ENCODE measurements at places on chromosomes 2 and 18.

DNA sequence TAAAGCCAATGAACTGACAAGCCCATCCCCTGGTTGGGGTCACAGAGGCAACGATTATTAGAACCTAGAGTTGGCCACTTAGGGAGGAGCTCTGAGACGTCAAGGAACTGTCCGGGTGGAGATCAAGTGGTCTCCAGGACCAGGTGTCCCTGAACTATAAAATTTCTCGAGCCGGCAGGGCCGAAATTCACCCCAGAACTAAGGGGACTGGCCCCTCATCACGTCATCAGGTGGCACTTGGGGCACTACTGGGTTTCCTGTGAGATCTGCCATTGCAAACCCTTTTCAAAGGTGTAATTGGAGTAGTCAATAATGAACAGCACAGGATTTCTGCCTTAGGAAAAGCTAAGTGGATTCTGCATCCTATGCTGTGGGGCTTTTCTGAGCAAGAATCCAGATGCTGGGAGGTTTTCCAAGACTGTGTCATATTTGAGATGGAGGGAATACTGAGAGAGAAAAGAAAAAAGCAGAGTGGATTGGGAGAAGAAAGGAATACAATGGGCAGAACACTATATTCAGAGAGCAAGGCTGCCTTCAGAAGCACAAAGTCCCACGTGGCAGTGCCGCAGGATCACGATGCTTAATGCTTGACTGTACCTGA is 113.6 kb downstream of the ALPK2 start:
- no peak for DNase-seq

DNA sequence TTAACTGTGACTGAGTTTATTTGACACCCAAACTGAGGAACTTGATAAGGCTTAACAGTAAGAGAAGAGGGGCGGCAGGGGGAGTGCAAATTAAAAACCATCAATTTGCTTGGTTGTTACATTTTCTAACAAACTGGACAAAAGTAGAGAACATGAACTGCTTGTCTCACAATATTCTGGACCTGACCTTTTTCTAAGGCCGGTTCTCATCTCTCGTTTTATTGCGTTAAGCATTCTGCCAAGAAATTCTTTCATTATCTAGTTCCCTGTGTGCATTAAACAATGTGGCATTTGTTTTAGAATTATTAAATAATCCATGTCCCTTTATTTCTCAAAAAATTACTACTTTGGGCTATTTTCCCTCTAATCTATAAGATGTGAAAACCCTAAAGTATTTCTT is 565.2 kb upstream of the PKDCC start:
- DNase-seq = no peak

DNA sequence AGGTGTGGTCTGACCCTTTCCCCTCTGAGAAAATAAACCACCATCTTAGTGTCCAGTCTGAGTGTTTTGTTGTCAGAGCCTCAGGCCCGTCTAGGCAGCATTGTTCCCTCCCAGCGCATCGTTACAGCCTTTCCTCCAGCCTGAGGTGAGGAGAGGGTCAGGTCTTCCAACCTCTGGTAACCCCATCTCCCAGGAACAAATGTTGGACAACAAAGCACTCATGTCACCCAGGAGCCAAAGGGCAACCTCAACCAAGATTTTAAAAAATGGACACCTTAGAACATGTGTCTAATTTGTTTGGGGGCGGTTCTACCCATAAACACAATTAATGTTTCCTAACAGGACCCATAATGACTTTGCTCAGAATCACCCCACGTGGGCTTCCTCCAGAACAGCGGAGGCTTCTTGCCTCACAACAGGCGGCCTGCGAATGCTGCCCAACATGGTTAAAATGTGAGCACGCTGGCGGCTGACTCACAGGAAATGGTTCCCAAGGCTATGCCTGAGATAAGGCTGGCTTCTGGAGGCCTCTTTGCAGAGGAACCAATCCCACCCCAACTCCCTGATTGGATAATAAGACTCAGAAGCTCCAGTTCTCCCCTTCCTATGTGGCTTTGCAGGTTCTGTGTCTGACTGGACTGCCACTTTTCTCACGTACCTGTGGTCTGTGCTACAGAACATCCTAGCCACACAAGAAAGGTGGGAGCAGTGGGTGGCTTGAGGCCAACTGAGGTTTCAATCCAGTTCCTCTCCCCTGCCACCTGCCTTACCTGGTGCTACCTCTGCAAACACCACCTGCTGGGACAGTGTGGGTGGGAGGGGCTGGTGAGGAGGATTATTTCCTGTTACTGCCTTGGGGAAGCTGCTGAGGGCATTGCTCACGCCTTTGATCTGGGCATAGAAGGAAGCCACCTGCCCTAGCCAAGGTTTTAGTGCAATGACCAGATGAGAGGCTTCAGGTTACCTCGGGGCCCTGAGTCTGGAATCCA is 108.8 kb downstream of the B3GNT2 start:
- DNase-seq = peak; percentile 92

DNA sequence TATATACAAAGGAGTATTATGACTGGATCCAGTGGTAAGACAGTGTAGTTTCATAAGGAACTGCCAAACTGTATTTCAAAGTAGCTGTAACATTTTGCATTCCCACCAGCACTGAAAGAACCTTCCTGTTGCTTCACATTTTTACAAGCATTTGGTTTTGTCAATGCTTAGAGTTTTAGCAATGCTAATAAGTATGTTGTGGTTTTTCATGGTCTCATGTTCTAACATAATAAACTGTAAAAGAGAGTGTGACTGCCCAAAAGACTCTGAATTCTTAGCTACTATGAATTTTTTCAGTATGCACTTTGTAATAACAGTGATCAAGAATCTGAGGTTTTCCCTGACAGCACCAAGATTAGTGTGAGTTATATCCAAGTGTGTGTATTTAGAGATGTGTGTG is 604.2 kb downstream of the XIRP2 start:
- no peak for DNase-seq

GRCh38 chr2:216905649-216906329 is 45.9 kb upstream of the TNP1 start:
- no peak for DNase-seq

DNA sequence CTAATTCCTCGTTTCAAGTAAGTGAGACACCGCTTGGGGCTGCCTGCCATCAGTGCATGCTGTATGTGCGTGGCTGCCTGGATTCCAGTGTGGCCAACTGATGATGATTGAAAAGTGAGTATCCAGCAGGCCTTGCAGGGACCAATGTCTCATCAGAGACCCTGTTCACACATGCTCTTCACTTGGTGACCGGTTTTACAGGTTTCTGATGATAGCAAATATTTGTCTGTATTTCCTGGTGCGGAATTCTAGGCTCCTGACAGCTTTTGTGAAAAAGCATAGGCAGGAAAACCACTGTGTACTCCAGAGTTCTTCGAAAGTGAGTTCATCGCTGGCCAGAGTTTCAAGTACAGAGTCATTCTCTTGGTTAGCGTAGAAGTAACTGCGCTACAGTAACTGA is 13.8 kb upstream of the YWHAQ start:
- no peak for DNase-seq

- DNase-seq = no peak
Measured at GRCh38 chr2:205535001-205535400, 147.3 kb upstream of the NRP2 start.

GRCh38 chr2:216657980-216658379 is 24.8 kb downstream of the IGFBP2 start:
- no peak for DNase-seq

GRCh38 chr2:235054919-235055318 is 103.1 kb downstream of the SH3BP4 start:
- no peak for DNase-seq

GRCh38 chr18:2442726-2443275 is 128.5 kb downstream of the METTL4 start:
- DNase-seq = no peak

DNA sequence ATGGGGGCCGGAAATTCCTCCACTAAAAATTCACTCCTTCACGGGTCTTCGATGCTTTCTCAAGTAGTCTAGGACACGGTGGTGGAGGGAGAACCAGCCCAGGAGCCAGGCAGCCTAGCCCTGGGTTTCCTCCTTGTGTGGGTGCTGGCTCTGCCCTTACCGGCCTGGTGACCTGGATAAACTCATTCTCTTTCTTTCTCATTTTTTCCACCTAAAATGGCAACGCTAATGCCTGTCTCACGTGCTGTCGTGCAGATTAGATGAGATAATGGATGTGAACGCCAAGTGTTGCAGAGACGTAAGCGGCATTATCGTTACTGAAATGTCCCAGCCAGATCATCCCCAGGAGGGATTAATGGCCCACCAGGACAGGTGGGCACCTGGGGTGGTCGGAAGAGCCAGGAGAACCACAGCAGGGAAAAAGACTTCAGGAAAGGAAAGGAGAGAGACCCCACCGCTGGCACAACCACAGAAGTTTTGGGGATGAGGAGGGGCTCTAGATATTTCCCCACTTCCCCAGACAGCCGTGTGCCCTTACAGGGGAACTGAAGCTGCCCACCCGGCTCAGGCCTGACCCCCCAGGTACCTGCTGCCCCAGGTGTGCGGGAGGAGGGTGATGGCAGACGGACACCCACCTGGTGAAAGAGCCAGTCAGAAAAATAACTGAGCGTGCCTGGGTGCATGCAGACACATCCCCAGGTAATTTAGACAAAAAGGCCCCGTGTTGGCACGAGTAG is 100.8 kb upstream of the ASAP2 start:
- DNase-seq = no peak

DNA sequence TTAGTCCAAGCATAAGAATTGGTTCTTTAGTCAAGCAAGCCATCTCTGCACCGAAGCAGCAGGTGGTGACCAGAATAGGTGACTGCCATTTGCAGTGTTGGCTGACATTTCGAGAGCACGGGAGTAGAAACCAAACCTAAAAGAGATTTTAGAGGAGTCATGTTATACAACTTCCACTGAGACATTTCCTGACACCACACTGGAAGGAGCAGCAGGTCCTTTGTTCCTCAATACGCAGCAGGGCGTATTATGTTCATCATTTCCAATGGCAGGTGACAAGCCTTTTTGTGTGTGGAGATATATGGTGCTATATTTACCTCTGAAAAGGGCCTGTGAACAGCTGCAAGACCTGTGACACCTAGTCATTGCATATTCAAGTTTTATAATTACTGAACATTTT is 418.8 kb upstream of the NETO1 start:
- no peak for DNase-seq

- no peak for DNase-seq
Measured at GRCh38 chr2:72895759-72896281, 8.6 kb downstream of the SPR start.

GRCh38 chr2:42844901-42845821 is 52.8 kb upstream of the HAAO start:
- DNase-seq = no peak

- DNase-seq = peak; percentile 5
Measured at GRCh38 chr2:205051417-205051816, 506.1 kb downstream of the PARD3B start.

DNA sequence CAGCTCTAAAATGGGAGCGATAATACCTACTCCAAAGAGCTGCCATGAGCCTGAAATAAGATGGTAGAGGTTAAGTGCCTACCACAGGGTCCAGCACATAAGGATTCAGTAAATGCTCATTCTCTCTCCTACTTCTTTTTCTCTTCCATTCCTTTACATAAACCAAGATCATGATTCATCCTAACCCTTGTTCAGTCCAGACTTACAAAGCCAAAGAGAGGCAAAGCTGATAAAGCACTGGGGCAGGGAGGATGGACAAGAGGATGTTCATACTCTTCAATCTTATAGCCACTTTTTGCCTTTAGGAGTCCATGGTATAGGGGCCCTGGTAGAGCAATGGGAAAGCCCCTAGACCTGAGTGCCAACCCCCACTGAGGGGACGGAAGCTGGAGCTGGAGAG is 75.6 kb upstream of the PKDCC start:
- DNase-seq = no peak

GRCh38 chr2:236971919-236972381 is 113.7 kb upstream of the COPS8 start:
- no peak for DNase-seq

GRCh38 chr18:2502394-2502793 is 68.9 kb downstream of the METTL4 start:
- DNase-seq = no peak

DNA sequence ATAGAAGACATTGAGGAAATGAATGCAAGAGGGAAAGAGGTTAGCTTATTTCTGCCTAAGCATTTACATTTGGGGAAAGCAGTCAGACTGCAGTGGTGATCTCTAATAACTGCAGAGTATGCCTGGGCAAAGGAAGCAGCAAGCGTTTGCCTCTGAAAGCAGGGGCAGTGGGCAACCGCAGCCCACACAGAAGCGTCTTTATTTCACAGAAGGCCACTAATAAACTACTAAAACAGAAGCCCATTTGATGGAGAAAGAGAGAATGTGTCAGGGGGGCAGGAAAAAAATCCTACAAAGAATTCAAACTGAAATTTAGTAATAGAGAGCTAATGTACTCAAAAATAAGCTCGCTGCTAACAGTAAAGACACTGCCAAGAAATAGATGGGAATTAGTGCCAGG is 53.1 kb downstream of the LRRTM4 start:
- DNase-seq = no peak

DNA sequence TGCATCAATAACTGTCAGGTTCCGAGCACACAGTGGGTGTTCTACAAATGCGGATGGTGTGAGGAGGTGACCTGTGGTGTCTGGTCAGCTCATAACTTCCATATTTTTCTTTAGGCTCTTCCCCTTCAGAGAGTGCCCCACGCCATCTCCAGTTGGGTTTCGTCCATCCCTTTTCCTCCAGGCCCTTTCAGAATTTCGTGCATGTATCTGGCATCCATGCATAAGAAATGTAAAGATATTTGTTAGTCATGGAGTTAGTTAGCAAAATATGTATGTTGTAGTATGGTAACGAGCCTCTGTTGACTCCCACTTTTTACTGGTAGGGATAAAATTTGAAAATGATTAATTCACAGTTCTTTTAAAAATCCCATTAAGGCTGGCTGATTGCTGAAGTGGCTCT is 67.2 kb downstream of the SNTG2 start:
- no peak for DNase-seq

DNA sequence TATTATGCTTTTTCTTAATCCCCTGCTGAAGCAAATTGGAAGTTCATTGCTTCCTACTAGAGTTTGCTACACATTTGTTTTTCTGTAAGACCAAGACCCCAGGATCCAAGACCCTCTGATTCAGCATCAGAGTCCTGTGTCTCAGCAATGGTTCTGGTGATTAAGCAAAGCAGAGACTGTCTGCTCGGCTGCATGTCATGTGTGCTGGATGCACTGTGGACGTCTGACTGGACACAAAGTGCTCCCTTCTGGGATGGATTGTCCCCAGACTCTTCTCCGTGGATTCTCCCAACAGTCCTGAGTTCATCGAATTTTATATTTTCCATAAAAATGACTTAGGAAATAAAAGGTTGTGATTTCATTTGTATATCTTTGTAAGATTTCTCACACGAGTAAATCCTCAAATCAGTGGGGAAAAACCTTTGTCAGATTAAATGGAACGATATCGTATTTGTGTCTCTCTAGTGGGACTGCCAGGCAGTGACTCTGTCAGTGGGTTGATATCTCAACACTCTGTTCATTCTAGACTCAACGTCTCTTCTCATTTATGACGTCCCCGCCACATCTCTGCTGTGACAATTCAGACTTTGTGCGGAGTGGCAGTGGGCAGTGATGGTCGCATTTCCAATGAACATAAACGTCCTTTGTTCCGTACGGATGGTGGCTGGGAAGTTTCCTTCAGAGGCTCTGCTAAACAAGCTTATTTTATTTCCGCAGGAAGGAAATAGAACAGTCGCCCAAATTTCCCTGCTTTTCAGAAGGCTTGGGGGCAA is 58.6 kb downstream of the NCAPH start:
- no peak for DNase-seq

- no peak for DNase-seq
Measured at GRCh38 chr18:63619661-63620060, 24.4 kb downstream of the SERPINB4 start.
